ENCODE measurements at places on chromosomes 5 and 9. TPM values are rescaled to one million over a fixed set of nuclear protein-coding genes. Genes with fewer than 3 reads are reported as not detected.
A peak's percentile ranks its signal among the peaks of the same experiment; 100 is the strongest.

DNA sequence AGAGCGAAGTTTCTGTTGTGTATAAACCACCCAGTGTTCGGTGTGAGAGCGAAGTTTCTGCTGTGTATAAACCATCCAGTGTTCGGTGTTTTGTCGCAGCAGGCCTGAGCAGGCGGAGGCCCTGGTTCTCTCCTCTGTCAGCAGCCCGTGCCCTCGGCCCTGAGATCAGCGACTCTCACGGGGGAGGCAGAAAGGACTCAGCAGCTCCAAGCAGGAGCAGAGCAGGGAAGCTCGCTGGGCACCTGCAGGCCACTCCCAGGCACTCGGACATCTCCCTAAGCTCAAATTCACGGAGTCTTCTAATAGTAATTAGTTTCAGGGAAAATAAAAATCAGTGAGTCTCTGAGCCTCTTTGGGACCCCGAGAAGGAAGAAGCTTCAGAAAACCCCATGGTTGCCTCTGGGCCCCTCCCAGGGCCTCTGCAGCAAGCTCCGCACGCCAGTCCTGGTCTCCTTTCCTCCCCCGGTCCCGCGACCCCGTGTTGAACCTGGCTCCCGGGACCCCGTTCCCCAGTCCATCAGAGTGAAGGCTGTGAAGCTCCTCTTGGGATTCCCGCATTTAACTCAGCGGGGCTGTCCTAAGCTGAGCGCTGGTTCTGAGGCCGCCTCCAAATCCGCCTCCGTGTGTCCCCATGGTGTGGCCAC lies 81.9 kb upstream of the ADAMTS2 start:
- no peak for DNase-seq

- peak; percentile 67 for DNase-seq
Measured at GRCh38 chr5:124748687-124749594, 2.5 kb upstream of the ZNF608 start.

- DNase-seq = no peak
Measured at GRCh38 chr9:26975728-26976707, 19.8 kb downstream of the IFT74 start.

DNA sequence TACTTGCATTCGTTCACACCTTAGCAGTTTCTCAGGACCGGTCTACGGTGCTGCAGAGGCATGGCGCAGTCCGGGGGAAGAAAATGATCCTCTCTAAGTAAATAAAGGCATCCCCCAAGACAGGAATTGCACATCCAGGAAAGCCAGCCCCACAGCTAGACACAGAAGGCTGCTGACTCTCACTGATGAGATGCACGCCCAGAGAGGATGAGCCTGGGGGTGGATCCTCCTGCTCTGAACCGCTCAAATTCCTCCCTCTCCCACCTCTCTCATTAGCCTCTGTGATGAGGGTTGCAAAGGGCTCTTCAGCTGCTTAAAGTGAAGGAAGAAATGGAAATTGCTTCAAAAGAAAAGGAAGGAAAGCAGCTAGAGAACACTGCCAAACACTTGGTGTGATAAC lies 132.4 kb downstream of the TTLL11 start:
- DNase-seq = no peak

GRCh38 chr5:52811067-52811749 lies 23.5 kb downstream of the ITGA1 start:
- DNase-seq = no peak

GRCh38 chr5:96324708-96325107 lies 108.3 kb downstream of the PCSK1 start:
- no peak for DNase-seq

DNA sequence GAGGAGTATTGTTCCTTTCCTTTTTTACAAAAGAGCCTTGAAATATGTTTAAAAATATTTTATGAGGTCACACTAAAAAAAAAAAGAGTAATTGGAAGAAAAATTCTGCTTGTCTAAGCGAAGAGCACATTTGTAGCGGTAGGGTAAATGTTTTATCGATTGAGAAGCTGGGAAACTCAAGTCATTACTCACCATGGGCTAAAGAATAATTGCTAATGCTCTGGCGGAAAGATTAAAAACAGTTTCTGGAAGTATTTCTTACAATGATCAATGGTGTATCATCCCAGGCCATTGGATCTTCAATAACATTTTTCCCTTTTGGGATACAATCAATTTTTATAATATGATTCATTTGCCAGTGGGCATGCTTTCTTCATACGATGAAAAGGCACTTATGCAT lies 450.0 kb downstream of the RASEF start:
- DNase-seq = no peak

DNA sequence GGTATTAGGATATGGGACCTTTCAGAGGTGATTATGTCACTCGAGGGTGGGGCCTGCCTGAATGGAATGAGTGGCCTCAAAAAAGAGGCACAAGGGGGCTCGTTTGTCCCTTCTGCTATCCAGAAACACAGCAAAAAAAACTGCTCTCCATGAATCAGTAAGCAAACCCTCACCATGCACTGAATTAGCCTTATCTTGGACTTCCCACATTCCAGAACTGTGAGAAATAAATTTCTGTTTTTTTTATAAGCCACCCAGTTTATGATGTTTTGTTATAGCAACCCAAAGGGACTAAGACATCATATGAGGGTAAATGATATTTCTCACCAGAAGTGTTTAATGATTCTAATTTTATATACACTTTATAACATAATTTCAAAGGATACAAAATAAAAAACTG lies 476.6 kb upstream of the EDIL3 start:
- no peak for DNase-seq

- no peak for DNase-seq
Measured at GRCh38 chr9:115593587-115594091, 475.7 kb upstream of the TNC start.

GRCh38 chr9:94081864-94082463 lies 2.3 kb upstream of the PTPDC1 start:
- DNase-seq = no peak

DNA sequence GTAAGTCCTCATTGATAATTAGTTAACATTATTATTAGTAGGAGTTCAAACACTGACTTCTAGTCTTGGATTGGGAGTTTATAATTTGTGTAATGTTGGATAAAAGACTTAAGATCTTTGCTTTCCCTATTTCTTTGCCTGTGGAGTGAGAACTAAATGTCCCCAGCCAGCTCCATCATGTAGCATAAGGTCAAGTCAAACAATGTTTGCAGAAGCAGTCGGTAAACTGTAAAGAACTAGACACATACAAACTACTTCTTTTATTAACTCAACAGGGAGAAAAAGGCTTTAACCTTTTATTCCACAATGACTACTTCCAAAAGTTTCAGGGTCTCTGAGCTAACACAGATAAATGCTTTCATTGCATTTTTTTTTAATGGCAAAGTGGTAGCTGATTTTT lies 192.3 kb downstream of the CTNND2 start:
- DNase-seq = no peak

GRCh38 chr9:93861736-93862358 lies 93.3 kb downstream of the BARX1 start:
- no peak for DNase-seq

- DNase-seq = no peak
Measured at GRCh38 chr9:16318516-16319060, 551.9 kb downstream of the BNC2 start.

The TMC1 gene
- total RNA-seq = not detected

The PITX1 gene
- total RNA-seq = not detected

The CA9 gene
- total RNA-seq = 2.7 TPM

The GNG10 gene
- 16.8 TPM for total RNA-seq

The SLC1A3 gene
- 5.3 TPM for total RNA-seq

All from pancreas (tissue), 10 donors.